ENCODE measurements at places on chromosomes 2 and 18.

DNA sequence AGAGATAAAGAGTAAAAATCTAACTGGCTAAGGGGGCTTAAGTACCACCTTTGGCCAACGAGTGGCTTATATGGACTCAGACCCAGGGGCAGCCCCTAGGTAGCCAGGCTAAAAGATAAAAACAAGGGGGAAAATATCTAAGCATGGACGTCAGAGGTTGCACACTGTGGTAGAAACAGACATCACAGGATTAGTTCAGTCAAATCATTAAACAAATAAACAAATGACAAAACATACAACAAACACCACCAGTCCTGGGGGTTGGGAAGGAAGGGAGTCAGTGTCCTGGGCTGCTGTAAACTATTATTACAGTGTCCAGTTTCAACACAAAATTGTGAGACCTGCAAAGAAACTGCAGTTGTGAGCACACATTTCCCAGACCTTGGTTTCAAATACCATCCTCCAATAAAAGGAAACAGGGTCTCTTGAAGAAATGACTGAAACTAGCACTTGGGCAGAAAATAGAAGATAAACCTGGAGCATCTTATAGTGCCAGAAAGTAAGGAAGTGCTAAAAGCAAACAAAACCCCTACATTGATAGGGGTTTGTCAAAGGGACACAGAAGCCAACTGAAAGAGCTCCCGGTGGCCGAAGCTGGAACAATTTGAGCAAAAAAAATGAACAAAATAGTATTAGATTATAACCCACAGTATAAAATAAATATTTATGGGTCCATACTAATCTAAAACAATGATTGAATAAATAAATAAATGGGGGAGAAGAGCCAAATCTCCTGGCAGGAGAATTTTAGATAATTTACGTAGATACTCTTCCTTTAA lies 154.8 kb upstream of the KLF7 start:
- no peak for DNase-seq

DNA sequence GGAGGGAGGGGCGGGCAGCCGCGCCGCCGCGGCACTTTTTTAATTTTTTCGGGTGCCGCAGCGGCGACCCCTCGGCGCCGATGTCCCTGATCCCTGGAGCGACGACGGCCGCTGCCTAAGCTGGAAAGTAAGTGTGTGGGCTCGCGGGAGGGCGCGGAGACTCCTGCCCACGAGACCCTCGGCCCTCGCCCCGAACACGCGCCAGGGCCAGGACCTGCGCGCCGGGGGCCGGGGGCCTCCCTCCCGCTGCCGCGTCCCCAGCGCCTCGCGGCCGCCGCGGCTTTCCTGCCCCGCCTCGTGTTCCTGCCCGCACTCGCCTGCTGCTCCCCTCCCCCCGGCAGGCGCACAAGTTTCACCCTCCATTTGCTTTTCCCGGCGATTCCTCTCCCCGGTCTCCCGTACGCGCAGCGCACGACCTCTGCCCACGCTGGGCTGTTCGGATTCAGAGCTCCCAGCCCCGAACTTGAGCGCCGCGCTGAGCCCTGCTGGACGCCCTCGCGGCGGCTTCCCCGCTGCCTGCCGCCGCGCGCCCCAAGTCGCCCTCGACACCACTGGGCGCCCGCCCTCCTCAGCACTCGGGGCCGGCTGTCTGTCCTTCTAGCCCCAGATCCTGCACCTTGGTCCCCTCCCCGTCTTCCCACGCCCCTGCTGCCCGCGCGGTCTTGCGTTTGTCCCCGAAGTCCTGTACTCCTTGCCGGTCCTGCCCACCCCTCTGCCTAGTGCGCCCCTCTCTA lies 507 bp downstream of the PKP4 start:
- DNase-seq: peak; percentile 43

DNA sequence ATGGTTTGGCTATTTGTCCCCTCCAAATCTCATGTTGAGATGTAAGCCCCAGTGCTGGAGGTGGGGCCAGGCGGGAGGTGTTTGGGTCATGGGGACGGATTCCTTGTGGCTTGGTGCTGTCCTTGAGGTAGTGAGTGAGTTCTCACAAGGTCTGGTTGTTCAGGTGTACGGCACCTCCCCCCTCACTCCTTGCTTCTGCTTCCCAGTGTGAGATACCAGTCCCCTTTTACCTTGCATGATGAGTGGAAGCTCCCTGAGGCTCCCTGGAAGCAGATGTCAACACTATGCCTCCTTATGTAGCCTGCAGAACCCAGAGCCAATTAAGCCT lies 232.6 kb downstream of the LDLRAD4 start:
- DNase-seq: no peak

DNA sequence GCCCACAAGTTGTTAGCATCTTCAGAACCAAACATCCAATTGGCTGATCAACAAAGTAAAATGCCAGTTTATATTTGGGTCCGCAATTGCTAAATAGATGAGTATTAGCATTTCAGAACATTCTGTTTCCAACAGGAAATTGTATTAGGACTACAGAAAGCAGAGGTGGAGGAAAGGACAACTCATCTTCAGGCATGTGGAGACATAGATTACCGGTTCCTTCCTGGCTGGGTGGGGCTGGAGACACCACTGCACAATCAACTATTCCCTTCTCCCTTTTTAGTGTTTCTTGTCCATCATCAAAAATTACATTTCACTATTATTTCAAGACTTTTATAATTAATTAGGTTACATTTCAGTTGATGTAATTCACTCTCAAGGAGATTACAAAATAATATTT lies 83.8 kb downstream of the ADAM23 start:
- DNase-seq: no peak

DNA sequence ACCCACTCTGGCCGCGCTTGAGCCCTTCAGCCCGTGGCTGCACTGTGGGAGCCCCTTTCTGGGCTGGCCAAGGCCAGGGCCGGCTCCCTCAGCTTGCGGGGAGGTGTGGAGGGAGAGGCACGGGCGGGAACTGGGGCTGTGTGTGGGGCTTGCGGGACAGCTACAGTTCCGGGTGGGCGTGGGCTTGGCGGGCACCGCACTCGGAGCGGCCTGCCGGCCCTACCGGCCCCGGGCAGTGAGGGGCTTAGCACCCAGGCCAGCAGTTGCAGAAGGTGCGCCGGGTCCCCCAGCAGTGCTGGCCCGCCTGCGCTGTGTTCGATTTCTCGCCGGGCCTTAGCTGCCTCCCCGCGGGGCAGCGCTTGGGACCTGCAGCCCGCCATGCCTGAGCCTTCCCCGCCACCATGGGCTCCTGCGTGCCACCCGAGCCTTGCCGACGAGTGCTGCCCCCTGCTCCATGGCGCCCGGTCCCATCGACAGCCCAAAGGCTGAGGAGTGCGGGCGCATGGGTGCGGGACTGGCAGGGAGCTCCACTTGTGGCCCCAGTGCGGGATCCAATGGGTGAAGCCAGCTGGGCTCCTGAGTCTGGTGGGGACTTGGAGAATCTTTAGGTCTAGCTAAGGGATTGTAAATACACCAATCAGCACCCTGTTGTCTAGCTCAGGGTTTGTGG lies 173.7 kb upstream of the FIGN start:
- no peak for DNase-seq

DNA sequence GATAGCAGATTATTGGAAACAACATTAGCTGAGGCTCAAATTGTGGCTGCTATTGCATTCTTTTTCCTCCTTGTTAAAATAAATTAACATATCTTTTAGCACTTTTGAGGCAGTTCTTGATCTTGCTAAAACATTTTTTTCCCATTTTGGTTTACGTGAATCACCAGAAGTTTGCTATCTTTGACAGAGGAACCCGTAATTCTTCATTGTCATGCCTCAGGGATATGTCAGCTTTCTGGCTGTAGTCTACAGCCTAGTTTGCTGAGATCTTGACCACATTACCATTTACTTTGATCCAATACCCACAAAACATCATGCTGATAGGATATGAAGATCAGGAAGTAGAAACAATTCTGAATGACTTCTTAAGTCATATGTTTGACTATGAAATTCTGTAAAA lies 25.1 kb upstream of the FANCL start:
- DNase-seq: no peak

DNA sequence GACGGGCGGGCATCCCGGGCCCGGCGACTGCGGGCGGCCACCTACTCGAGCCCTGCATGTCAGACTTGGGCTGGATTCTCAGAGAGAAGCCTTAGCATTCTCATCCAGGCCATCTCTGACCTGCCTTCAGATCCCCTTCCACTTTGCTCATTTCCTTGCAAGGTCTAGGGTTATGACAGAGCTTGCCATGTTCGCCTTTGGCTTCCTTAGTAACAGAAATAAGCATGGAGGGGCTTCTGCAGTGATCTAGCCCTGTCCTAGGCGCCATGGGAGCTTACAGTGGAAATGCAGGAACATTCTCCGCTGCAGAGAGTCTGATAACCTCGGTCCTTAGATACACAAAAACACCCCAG lies 632 bp upstream of the ACVR1 start:
- no peak for DNase-seq

DNA sequence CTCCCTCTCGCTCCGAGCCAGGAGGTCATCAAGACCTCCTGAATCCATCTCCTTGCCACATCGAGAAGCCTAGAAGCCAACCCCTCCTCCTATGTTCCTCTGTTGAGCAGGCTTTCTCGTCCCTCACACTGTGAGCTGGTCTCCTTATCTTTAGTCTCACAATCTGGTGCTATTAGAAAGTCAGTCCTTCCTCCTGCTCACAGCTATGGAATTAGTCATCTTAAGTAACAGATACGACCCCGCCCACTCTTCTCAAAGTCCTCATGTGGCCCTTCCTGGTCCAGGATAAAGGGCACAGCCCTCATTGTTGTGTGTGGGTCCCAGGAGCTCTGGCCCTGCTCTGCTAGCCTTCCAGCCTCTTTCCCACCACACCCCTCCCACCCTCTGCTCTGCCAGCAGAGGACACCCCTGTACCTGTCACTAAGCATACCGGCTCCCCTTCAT lies 41.4 kb upstream of the TRIB2 start:
- no peak for DNase-seq

DNA sequence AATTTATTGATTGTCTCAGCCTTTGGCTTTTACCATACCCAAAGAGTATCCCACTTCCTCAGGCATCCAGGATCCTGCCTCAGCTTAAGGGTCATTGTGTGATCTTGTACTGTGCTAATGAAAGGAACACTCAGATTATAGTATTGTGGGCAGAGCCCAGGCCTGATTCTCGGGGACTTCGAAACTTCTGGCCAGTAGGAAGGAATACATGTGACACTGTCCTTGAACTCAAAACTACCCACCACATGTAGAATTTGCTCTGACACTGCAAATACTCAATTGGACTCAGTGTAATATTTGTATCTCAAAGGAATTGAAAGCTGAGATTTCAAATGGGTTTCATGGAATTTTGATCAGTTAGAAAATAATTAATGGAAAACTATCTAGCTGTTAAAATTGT lies 15.9 kb downstream of the DIS3L2 start:
- DNase-seq: no peak

DNA sequence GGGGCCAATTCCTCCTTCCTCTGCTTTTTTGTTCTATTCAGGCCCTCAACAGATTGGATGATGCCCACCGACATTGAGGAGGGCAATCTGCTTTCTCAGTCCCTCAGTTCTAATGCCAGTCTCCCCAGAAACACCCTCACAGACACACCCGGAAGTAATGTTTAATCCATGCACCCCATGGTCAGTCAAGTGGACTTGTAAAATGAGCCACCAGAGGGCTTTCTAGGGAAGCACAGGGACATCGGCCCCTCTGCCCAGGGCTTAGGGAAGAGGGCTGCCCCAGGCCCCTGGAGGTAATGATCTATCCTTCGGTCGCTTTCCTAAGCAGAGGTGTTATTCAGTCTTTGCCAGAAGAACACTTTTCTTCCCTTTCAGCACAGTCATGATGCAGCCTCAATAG lies 107.4 kb downstream of the PDCL3 start:
- no peak for DNase-seq

- no peak for DNase-seq
Measured at GRCh38 chr2:150548527-150548926, 61.1 kb upstream of the RND3 start.

- no peak for DNase-seq
Measured at GRCh38 chr2:209933499-209934483, 68.6 kb upstream of the RPE start.

DNA sequence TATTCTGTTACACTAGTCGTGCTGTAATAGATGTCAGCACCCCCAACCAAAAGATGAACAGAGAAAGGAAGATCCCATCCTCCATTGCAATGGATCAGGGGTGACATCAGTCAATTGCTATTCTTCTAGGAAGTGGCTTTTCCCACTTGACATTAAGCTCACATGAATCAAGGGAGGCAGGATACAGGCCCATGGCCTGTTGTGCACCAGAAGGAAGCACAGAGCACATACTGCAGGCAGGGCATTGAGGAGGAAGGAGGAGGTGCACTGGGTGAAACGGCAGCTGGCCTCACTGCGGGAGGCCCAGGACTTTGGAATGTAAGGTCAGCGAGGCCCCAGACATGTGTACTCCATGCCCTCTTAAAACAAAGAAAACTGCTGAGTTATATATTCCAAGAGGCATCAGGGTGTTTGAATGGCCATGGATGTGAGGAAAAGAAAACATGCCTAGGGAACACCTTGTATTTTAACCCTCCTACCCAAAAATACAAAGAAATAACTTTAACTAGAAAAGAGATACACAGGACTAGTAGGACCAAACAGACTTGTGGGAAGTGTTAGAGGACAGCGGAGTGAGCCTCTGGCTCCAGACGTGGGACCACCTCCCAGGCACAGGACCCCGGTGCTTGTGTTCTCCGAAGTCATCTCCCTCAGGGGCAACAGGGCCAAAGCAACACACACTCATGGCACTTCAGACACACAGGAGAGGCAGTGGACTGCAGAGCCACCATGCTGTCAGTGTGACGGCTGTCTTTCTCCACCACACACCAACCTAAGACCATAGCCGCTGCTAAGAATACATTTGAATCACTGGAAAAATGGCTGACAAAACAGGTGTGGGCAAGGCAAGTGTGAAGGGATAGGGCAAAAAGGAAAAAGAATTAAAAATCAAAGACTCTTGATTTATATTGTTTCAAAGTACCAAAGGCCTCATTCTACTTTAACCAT lies 51.4 kb upstream of the RIOK3 start:
- DNase-seq: no peak

DNA sequence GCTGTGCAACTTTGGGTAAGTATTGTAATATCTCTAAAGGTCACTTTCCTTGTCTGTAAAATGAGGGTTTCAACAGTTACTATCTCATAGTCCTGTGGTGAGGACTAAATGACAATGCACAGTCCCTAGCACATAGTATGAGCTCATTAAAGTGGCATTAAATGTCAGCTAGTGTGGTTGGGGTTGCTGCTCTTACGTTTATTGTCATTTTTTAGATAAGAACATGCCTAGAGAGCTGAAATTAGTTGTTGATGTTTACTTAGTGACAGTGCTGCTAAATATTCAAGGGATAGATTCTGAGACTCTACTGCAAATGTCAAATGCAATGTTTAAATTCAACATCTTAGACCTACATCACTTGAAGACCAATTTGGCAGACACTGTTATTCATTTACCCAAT lies 356.1 kb upstream of the ETAA1 start:
- DNase-seq: no peak

- DNase-seq: no peak
Measured at GRCh38 chr2:9149726-9150567, 56.7 kb upstream of the ASAP2 start.

DNA sequence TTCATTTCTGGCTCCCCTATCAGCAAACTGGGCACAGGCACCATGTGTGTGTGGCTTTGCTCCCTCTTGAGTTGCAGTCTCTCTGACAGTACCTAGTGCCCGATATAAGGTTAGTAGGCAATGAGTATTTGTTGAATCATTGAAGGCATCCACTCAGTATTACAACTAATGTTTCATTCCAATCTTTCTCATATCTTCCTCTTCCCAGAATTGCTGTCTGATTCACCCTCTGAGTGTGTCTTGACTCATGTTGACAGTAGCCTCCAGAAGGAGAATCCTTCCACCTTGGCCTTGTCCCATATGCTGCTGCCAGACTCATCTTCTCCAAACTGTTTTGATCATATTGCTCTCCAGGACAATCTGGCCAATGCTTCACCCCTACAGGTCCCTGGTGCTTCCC lies 202.5 kb downstream of the LRRTM1 start:
- no peak for DNase-seq
